HCT116 (cell line): ENCODE measurements at places on chromosomes 2 and 18.

DNA sequence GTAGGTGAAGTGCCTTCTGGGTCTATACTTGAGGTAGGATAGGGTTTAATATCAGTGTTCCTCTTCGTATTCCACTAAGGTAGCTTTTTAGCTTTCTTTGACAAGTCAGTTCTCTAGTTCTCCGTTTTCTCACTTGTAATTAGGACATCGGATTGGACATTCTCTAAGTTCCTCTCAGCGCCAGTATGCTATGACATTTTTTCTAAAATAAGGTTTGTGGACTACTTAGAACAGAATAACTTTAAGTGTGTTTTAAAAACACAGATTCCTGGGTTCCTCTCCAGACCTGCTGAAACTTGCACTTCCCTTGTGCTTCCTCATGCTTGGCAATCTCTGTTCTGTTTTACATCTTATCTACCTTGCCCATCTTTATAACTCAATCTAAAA, 69.3 kb upstream of the YWHAQ start:
- DNase-seq: no peak

GRCh38 chr2:160375802-160376469, 117.7 kb downstream of the RBMS1 start:
- DNase-seq: no peak

GRCh38 chr2:30505500-30506180, 58.6 kb downstream of the LCLAT1 start:
- DNase-seq: no peak

GRCh38 chr2:129058981-129059380, 740.3 kb upstream of the HS6ST1 start:
- no peak for DNase-seq

DNA sequence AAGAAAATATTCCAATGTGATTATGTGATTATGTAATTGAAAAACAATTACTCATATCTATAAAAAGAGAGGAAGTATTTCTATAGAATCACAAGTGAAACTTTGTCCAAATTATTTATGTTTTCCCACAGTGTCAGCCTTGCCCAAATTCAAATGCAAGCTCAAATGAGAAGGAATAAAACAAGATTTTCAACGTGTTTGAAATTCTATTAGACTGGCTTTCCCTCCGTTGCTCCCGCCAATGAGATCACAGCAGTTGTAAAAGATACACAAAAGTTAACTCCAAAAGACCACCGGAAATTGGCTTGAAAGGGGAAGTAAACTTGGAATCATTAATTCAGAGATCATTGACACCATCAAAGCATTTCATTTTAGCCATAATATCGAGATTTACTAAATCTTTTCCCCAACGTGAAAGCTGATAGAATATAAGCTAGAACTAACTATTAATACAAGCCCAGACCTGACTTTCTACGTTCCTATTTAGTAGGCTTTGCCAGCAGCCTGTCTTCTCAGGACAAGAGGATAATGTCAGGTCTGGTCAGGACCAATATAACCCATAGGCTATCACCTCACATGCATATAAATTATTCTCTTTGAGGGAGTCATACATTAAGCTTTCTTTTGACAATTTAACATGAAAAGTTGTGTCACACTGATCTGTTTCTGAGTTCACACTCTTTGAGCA, 222.6 kb upstream of the CHAC2 start:
- DNase-seq: no peak

GRCh38 chr2:159793326-159793725, 4.7 kb downstream of the CD302 start:
- DNase-seq: no peak

DNA sequence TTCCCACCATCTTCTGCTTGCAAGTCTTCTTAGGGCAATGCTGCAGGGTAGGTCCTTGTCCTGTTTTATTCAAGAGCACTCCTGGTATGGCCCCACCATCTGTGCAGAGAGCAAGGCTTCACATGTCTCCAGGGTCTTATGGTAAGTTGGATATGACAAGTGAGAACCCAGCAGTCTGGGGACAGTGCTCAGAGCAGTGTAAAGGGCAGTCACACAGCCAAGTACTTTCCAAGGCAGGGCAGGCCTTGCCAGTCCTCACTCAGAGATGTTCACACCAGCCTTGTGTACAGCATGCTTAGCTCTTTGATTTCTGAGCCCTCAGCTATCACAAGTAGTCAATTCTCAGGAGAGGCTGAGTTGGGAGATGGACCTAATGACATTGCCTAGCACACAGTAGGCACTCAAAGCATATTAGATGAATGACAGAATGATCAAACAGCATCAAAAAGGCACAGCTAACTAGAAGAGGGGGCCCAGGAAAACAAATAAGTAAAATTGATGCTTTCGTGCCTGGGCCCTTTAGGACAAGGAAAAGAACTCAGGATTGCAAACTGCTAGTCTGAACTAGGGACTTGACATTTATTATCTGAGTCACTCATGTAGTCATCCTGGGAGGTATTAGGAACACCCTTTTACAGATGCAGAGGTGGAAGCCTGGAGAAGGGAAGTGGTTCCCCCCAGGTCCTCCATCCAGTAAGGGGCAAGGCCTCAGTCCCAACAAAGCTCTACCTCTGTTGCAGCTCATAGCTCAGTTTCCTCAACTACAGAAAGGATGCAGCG, 86.7 kb upstream of the CTAGE1 start:
- no peak for DNase-seq
